Placental epithelial cell (primary cell): ENCODE measurements at places on chromosomes 3 and 15. TPM values are rescaled to one million over a fixed set of nuclear protein-coding genes. Genes with fewer than 3 reads are reported as not detected.

PDIA5 gene
- 27.8 and 36.9 TPM in 2 replicates for total RNA-seq

MEIS2 gene
- total RNA-seq = 36.1 and 75.4 TPM in 2 replicates

ARNT2 gene
- total RNA-seq = 0.22 and 1.2 TPM in 2 replicates

PIF1 gene
- total RNA-seq = 1.6 and 3.9 TPM in 2 replicates

CYP8B1 gene
- not detected in 2 replicates for total RNA-seq

LRRC34 gene
- 2.4 and 3.1 TPM in 2 replicates for total RNA-seq

ARGFX gene
- total RNA-seq = not detected in 2 replicates

WDR6 gene
- total RNA-seq = 118 and 160 TPM in 2 replicates

KNL1 gene
- total RNA-seq = 3.9 and 10.8 TPM in 2 replicates

TM6SF1 gene
- total RNA-seq = not detected in 2 replicates

COL7A1 gene
- total RNA-seq = 678 and 886 TPM in 2 replicates

CPN2 gene
- total RNA-seq = not detected in 2 replicates

C15orf62 gene
- total RNA-seq = under 0.01 and 0.33 TPM in 2 replicates

CFAP91 gene
- total RNA-seq = not detected in 2 replicates

RTP3 gene
- not detected in 2 replicates for total RNA-seq

LHFPL4 gene
- not detected in 2 replicates for total RNA-seq

KLHL40 gene
- not detected in 2 replicates for total RNA-seq

KBTBD8 gene
- total RNA-seq = 1.2 and 2.4 TPM in 2 replicates

P2RY14 gene
- total RNA-seq = not detected in 2 replicates

GMPPB gene
- total RNA-seq = 25.5 and 46.7 TPM in 2 replicates

CKMT1A gene
- total RNA-seq = 1.6 and 2.3 TPM in 2 replicates
